Mucosa of gallbladder (tissue), 1 donor: ENCODE measurements at places on chromosomes 2 and 18. TPM values are rescaled to one million over a fixed set of nuclear protein-coding genes. Genes with fewer than 3 reads are reported as not detected.

- no peak for DNase-seq
These were observed 597.1 kb upstream of the ACVR2A start for GRCh38 chr2:147247749-147248148.

- DNase-seq, result peak; percentile 63
These were observed 125.4 kb downstream of the CTIF start for GRCh38 chr18:48663931-48664847.

IL1RL1 gene
- 8.7 TPM for total RNA-seq

SPOPL gene
- total RNA-seq, result 29.2 TPM

DNA sequence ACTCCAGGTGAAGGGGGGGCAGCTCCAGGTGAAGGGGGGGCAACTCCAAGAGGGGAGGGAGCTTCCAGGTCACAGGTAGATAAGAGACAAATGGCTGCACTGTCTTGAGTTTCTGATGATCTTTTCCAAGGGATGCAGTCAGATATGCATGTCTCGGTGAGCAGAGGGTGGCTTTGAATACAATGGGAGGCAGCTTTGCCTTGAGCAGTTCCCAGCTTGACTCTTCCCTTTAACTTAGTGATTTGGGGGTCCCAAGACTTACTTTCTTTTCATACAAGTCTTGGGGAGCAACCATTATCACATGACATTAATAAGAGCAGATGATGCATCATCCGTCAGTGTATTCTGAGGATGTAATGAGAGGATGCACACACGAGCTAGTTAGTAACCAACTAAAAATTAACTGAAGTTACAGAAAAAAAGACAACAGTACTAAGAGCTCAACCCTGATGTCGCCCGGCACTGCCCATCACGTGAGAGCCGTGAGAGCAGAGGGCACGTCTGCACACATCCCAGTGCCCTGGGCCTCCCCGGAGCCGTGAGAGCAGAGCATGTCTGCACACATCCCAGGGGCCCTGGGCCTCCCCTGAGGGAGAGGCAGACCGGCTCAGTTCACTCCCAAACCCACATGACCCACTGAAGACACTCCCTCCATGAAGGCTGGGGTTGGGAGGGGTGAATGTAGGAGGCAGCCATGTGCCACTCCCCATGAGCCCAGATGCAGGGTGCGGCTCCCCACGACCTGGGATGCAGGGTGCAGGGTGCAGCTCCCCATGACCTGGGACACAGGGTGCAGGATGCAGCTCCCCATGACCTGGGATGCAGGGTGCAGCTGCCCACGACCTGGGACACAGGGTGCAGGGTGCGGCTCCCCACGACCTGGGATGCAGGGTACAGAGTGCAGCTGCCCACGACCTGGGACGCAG lies 39.4 kb downstream of the PXDN start:
- DNase-seq, result no peak

GPBAR1 gene
- total RNA-seq, result 49.3 TPM

SP5 gene
- 1.8 TPM for total RNA-seq
